Thymus (tissue), 14 donors: ENCODE measurements at places on chromosomes 1 and 21.

- peak overlapping the region; percentile 29 for H3K27ac ChIP-seq
- no peak for DNase-seq
- H3K36me3 ChIP-seq, result no peaks in the 10 kb centered on the region
- no peaks in the 10 kb centered on the region for H3K27me3 ChIP-seq
Measured at GRCh38 chr21:42237577-42237976, 18.6 kb downstream of the ABCG1 start.

DNA sequence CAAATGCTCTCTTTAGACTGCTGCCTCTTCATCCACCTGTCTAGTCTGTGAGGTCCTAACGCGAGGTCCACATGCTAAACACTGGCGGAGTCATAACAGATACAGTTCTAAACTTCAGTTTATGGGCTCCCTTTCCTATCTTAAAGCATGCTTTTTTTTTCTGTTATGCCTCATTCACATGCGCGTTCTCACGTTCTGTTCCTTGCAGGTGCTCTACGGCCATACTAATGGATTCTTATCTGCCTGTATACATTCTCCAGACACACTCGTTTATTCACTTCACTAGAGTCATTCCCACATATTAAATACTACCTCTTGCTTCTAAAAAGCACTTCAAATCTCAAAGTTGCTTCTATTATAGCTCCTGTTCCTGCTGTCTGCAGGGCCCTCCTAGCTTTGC is 38.7 kb downstream of the PHC2 start:
- no peaks in the 10 kb centered on the region for H3K27me3 ChIP-seq
- H3K36me3 ChIP-seq, result no peaks in the 10 kb centered on the region
- DNase-seq, result no peak
- H3K27ac ChIP-seq, result no peak overlapping the region
- H3K4me3 ChIP-seq, result no peak overlapping the region
- H3K4me1 ChIP-seq, result no peaks in the 10 kb centered on the region

DNA sequence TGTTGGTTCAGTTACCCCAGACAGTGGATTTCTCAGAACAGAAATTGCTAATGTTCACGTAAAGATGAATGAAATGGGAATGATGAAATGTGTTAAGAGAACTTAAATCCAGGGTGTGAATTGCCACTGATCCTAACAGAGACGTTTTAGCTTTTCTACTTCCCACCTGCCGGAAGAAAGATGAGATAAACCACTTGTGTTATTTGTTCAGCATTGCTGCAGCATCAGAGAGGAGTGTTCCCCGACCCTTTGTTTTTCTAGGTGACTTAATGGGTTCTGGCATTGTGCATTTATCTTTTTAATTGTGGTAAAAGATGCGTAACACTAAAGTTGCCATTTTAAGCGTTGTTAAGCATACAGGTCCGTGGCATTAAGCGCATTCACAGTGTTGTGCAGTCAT is 122.3 kb downstream of the GALNT2 start:
- DNase-seq, result no peak
- no peak overlapping the region for H3K4me3 ChIP-seq
- peaks cover 85% of the 10 kb centered on the region for H3K4me1 ChIP-seq
- peaks cover 28% of the 10 kb centered on the region for H3K36me3 ChIP-seq
- no peaks in the 10 kb centered on the region for H3K27me3 ChIP-seq

- no peak overlapping the region for H3K27ac ChIP-seq
- H3K4me1 ChIP-seq, result no peaks in the 10 kb centered on the region
- DNase-seq, result no peak
- H3K27me3 ChIP-seq, result no peaks in the 10 kb centered on the region
Measured at GRCh38 chr1:197224160-197224559, 43.9 kb upstream of the CRB1 start.

- no peak for DNase-seq
- no peaks in the 10 kb centered on the region for H3K36me3 ChIP-seq
- H3K27me3 ChIP-seq, result no peaks in the 10 kb centered on the region
- no peaks in the 10 kb centered on the region for H3K4me1 ChIP-seq
- no peak overlapping the region for H3K27ac ChIP-seq
Measured at GRCh38 chr21:16422702-16423101, 692.9 kb downstream of the USP25 start.

DNA sequence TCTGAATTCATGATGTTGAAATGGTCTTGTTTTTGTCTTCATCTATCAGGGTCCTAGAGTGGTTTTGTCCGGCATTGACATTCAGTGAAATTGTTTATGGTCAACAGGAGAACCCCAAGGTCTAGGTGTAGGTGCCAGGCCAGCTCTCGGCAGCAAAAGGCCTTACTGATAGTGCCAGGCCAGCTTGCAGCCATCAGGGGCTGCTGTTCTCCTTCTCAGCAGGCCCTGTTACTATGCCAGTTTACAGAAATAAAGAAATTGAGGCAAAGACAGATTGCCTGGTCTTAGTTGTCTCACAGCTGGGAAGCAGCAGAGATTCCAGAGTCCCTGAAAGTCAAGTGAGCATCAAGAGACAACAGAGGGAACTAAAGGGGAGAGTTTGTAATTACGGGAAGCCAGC is 12.0 kb downstream of the HMGB4 start:
- no peak for DNase-seq
- no peak overlapping the region for H3K27ac ChIP-seq
- no peaks in the 10 kb centered on the region for H3K36me3 ChIP-seq
- no peaks in the 10 kb centered on the region for H3K27me3 ChIP-seq
- H3K4me1 ChIP-seq, result no peaks in the 10 kb centered on the region
- no peak overlapping the region for H3K4me3 ChIP-seq

- H3K27me3 ChIP-seq, result no peaks in the 10 kb centered on the region
- peaks cover 46% of the 10 kb centered on the region for H3K4me1 ChIP-seq
- no peaks in the 10 kb centered on the region for H3K36me3 ChIP-seq
Measured at GRCh38 chr1:111598544-111598943, 21.0 kb upstream of the RAP1A start.

DNA sequence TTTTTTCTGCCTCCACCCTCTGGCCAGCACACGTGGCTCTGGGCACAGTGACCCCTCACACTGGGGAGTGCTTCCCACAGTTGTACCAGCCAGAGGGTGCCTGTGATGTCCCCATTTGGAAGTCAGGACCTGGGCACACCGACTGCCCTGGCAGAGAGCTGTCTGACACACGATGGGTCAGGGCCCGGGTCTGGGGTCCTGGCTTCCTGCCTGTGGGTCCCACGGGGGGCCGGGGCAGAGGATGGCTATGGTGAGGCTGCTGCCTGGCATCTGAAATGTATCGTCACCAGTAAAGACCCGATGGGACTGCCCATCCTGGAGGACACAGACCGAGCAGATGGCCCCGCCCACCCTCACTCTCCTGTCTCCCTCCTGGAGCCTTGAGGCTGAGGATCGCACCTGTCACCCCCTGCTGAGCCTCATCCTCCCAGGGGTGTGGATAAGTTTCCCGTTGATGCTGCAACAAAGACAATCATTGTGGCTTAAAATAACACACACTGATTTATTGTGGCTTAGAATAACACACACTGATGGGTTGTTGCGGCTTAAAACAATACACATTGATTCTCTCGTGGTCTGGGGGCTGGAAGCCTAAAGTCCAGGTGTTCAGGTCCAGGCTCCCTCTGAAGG is 88.8 kb upstream of the TTC34 start:
- H3K36me3 ChIP-seq, result no peaks in the 10 kb centered on the region
- DNase-seq, result no peak
- H3K27ac ChIP-seq, result no peak overlapping the region
- no peaks in the 10 kb centered on the region for H3K4me1 ChIP-seq

DNA sequence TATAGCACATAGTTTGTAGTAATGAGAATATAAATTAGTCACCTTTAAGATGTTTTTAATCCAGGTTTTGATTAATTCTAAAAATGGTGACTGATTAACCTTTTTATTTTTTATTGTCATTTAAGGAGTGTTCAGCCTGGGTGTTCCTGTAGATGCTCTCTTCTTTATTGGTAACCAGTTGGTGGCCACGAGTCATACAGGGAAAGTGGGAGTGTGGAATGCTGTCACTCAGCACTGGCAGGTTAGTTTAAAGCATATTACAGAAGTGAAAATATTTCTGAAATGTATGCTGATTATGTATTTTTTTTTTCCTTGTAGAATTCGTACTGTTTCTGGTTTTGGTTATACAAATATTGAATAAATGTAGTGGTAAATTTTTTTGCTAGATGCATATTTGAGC is 28.1 kb downstream of the KCTD3 start:
- DNase-seq, result no peak
- no peaks in the 10 kb centered on the region for H3K27me3 ChIP-seq
- no peak overlapping the region for H3K4me3 ChIP-seq
- no peaks in the 10 kb centered on the region for H3K36me3 ChIP-seq
- no peak overlapping the region for H3K27ac ChIP-seq
- H3K4me1 ChIP-seq, result no peaks in the 10 kb centered on the region

GRCh38 chr1:197737916-197738315 is 37.4 kb downstream of the DENND1B start:
- H3K4me3 ChIP-seq, result no peak overlapping the region
- no peaks in the 10 kb centered on the region for H3K27me3 ChIP-seq
- no peaks in the 10 kb centered on the region for H3K36me3 ChIP-seq
- H3K27ac ChIP-seq, result no peak overlapping the region
- no peak for DNase-seq
- H3K4me1 ChIP-seq, result no peaks in the 10 kb centered on the region

GRCh38 chr1:51920130-51920529 is 41.6 kb upstream of the NRDC start:
- H3K27me3 ChIP-seq, result no peaks in the 10 kb centered on the region
- no peak overlapping the region for H3K27ac ChIP-seq
- H3K36me3 ChIP-seq, result no peaks in the 10 kb centered on the region

DNA sequence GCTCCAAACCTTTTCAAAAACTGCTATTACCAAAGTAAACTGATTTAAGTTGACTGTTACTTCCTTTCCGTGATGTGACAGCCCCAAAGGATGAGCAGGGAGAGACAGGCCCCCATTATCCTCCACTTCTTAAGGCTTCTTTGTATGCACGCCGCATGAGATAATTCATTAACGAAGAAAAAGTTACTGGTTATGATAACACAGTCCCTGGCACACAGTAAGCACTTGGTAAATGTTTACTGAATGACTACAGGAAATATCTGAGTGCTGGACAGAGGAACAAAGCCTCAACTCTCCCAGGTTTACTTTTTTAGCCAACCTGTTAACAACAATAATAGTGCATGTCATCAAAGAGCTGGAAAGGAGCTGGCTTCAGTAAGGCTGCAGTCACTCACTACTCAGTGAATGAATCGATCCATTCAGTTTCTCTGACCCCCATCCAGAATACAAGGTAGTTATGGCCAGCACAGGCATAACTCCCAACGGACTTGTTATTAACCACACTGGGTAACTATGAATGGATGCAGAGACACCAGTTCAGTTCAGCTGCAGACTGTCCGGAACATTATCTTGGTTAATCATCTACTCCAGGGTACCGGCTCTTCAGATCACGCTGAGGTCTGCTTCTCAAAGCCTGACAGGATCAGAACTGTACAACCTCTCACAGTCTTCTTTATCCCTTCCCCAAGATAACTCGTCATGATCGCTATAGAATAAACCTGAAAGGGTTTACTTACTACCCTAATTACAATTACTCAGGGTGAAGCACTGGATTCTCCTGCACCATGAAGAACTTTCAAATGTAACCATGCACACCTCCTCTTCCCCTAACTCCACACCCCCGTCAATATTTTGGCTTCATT is 58.3 kb downstream of the TGFBR3 start:
- no peak overlapping the region for H3K27ac ChIP-seq
- H3K4me3 ChIP-seq, result no peak overlapping the region
- H3K27me3 ChIP-seq, result no peaks in the 10 kb centered on the region
- no peaks in the 10 kb centered on the region for H3K36me3 ChIP-seq

GRCh38 chr1:236716160-236716559 is 29.9 kb downstream of the ACTN2 start:
- no peaks in the 10 kb centered on the region for H3K36me3 ChIP-seq
- no peaks in the 10 kb centered on the region for H3K4me1 ChIP-seq
- no peak overlapping the region for H3K4me3 ChIP-seq
- DNase-seq, result no peak
- H3K27me3 ChIP-seq, result no peaks in the 10 kb centered on the region

GRCh38 chr1:81432059-81432458 is 368.7 kb upstream of the ADGRL2 start:
- no peaks in the 10 kb centered on the region for H3K4me1 ChIP-seq
- no peak overlapping the region for H3K27ac ChIP-seq
- no peak for DNase-seq
- no peak overlapping the region for H3K4me3 ChIP-seq

DNA sequence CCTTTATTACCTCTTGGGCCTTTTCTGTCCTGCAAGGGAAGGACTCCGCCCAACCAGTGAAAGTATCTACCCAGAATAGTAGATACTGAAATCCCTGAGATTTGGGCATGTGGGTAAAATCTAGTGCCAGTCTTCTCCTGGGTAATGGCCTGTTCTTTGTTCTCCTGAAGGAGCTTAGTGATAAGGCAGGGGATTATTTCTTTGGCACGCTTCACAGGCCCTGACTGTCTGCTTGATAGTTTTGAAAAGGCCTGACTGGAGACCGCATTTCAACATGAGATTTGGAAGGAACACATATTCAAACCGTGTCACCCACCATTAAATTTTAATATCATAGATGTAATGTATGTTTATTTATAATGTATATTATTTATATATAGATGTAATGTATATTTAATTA is 48.9 kb downstream of the RASAL2 start:
- H3K27ac ChIP-seq, result no peak overlapping the region
- no peaks in the 10 kb centered on the region for H3K4me1 ChIP-seq
- H3K27me3 ChIP-seq, result no peaks in the 10 kb centered on the region

- H3K27ac ChIP-seq, result no peak overlapping the region
- no peaks in the 10 kb centered on the region for H3K36me3 ChIP-seq
Measured at GRCh38 chr1:51280321-51280978, 44.4 kb downstream of the RNF11 start.

- no peaks in the 10 kb centered on the region for H3K27me3 ChIP-seq
- H3K4me1 ChIP-seq, result peaks cover 7% of the 10 kb centered on the region
- no peak overlapping the region for H3K4me3 ChIP-seq
- H3K27ac ChIP-seq, result no peak overlapping the region
Measured at GRCh38 chr1:58983162-58983561, 199.3 kb upstream of the JUN start.

- no peaks in the 10 kb centered on the region for H3K36me3 ChIP-seq
- peaks cover 8% of the 10 kb centered on the region for H3K4me1 ChIP-seq
- H3K27me3 ChIP-seq, result peaks cover 52% of the 10 kb centered on the region
- H3K4me3 ChIP-seq, result peak overlapping the region; percentile 66
Measured at GRCh38 chr21:17514124-17514845, 1.4 kb downstream of the CXADR start.

DNA sequence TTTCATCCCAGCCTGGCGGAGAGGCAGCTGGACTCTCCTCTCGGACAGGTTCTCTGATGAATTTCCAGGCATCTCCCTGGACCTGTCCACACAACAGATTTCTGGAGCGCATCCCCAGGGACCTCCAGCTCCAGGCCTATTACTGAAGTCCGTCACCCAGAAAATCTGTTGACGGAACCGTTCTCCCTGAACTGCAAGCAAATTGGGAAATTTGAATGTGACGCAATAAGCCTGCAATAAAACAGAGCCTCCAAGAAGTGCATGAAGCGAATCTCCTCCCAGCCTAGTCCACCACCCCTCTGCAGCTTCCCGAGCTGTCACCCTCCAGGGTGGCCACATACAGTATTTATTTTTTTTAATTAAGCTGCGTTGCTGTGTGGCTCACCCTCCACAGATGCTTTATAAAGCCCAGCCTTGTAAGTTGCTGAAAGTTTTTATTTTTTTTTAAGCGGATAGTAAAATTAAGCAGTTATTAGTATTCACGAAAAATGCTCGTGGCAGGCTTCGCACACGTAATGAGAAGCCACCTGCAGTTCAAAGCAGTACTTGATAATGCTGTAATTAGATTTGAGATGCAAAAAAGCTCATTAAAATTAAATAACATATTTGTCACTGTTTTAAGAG is 173.3 kb downstream of the CAMTA1 start:
- H3K27ac ChIP-seq, result no peak overlapping the region
- peaks cover 3% of the 10 kb centered on the region for H3K27me3 ChIP-seq
- no peaks in the 10 kb centered on the region for H3K36me3 ChIP-seq
- DNase-seq, result no peak
- H3K4me3 ChIP-seq, result no peak overlapping the region
- peaks cover 5% of the 10 kb centered on the region for H3K4me1 ChIP-seq
